Pancreas (tissue), 10 donors: ENCODE measurements at places on chromosomes 2 and 18. TPM values are rescaled to one million over a fixed set of nuclear protein-coding genes. Genes with fewer than 3 reads are reported as not detected.

Gene RAB11FIP5
- 10.1 TPM for polyA plus RNA-seq

- no peak for DNase-seq
These were observed 13.5 kb downstream of the STK39 start for GRCh38 chr2:168233726-168234406.

Gene G6PC2
- polyA plus RNA-seq = 262 TPM

GRCh38 chr2:188720811-188721605 is 253.2 kb upstream of the COL3A1 start:
- no peak for DNase-seq

GRCh38 chr2:193476171-193476800 is 1281.6 kb upstream of the TMEFF2 start:
- DNase-seq = no peak

DNA sequence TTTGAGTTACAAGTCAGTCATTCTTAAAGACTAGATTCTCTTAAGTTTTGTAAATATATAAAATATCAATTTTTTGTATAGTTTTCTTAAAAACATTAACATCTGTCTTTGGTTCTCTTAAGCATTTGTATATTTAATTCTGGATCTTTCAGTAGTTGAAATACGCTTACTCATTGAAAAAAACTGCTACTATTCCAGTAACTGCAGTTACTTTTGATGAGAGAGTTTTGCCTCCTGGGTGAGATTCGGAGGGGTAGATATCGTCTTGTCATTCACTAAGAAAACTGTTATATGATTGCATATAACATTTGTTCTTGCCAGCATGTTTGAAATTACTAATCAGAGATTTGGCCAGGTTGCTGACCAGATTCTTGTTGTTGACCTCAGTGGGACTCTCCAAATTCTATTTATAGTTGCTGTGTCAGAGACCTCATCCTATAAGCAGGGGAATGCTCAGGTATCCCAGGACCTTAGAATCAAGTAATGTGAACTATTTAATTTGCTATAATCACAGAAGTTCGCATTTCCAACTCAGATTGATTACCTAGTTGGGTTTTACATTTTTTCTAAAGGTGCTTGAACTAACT is 7.9 kb downstream of the AGPS start:
- DNase-seq = no peak

GRCh38 chr2:3639653-3640052 is 18.3 kb upstream of the ALLC start:
- DNase-seq = no peak
